ENCODE measurements at places on chromosomes 3 and 15.

- no peak for DNase-seq
These were observed 107.4 kb downstream of the VGLL4 start for GRCh38 chr3:11536132-11536935.

GRCh38 chr3:67383379-67383778, 271.0 kb downstream of the SUCLG2 start:
- no peak for DNase-seq

DNA sequence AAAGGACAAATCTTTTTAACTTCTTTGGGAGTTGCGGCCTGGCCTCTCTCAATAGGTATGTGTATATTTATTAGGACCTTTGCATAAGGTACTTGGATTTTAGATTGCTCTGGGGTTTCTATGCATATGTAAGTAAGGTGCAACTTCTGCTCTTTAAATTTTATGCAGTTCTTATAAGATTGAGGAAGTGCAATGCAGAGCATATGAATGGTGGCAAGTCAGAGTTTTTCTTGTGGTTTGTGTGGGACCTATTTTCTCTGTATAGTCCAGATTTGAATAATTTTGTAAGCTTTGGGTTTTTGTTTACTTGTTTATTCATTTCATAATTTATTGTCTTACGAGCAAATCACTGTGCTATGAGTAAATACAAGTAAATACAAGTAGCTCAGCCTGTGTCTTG, 101.5 kb downstream of the ATG7 start:
- no peak for DNase-seq

- DNase-seq = no peak
These were observed 364.4 kb upstream of the MCTP2 start for GRCh38 chr15:93866948-93867347.

DNA sequence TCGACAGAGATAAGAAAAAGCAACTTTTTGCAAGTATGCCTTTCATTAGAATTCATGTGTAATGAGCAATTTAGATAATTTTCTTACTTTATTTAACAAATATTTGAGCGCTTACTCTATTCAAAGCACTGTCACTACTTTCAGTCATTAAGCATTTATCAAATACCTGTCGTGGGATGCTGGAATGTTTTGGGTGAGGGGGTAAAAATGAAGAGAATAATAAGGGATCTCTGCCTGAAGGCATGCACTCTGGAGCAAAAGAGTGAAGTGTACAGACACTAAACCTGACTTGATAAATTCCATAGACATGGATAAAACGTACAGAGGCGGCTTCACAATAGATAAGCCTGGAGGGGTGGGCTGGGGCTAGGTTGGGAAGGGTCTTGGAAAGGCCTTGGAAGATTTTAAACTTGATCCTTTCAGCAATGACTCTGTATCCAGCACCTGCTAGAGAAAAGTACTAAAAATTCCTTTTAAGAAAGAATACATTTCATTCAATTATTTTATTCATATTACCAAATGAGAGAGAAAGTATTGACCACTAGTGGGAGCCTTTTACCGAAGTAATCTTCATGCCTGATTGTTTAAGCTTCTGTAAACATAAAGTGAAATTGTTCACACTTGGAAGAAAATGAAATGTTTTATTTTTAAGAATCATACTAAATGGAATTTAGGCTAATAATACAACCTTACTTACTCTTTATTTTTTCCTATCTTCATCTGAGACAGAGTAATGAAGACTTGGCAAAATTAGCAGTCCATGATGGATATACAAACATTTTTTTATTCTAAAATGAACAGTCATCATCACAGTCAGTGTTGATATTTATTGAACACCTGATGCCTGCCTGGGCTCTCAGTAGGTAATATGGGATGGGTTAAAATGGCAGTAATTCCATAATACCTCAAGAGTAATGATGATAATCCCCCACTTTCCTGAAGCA, 113.2 kb downstream of the PPP2R3A start:
- no peak for DNase-seq

GRCh38 chr3:42229942-42230688, 35.9 kb downstream of the CCK start:
- DNase-seq = no peak

GRCh38 chr15:88218557-88219221, 37.9 kb downstream of the NTRK3 start:
- no peak for DNase-seq

GRCh38 chr3:28042707-28043106, 198.7 kb upstream of the CMC1 start:
- DNase-seq = no peak

DNA sequence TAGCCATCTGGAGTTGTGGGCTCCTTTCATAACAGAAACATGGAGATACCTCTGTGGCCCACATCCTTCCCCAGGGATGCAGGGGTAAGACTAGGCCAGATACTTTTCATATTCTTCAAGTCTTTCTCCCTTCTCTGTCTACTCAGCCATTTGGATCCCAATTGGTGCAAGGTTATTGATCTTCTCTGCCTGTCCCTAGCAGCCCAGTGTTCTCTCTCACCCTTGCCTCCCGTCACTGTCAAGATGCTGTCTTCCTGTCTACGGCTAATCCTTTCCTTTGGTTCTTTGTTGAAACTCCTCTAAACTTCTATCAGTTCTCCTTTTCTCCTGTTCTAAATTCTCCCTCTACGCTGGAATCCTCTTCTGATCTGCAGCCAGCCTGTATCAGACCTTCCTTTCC, 51.3 kb downstream of the SENP2 start:
- no peak for DNase-seq

DNA sequence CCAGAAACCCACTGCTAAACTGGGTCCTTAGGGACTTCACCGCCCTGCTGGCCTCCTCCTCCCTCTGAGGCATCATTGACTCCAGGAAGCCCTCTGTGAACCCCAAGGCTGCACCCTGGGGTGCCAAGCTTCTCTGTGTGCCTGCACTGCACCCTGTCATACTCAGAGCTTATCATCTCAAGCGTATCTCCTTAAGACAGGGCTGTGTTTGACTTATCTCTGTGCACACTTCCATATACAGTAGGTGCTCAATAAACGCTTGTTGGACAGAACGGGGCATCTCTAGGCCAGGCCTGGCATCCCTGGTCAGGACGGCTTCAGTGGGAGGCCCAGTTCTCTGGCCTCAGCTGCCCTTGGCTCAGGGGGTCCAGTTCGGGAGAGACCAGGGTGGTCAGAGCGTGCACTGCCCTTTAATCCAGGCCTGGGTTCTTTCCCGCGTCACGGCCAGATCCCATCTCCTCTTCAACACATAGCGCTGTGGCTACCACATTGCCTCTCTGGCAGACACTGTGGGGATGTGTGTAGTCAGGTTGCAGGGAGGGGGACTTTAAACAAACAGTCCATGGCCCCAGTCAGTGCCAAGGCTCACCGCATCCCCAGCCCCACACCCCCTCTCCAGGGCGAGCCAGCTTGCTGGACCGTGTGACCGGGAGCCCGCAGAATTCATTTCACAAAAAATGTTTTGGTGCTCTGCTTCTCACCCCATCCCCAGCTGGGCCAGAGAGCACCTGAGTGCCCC, 33.4 kb downstream of the MAGEF1 start:
- DNase-seq = peak; percentile 74

GRCh38 chr3:187101184-187102072, 37.9 kb downstream of the RPL39L start:
- peak; percentile 76 for DNase-seq

DNA sequence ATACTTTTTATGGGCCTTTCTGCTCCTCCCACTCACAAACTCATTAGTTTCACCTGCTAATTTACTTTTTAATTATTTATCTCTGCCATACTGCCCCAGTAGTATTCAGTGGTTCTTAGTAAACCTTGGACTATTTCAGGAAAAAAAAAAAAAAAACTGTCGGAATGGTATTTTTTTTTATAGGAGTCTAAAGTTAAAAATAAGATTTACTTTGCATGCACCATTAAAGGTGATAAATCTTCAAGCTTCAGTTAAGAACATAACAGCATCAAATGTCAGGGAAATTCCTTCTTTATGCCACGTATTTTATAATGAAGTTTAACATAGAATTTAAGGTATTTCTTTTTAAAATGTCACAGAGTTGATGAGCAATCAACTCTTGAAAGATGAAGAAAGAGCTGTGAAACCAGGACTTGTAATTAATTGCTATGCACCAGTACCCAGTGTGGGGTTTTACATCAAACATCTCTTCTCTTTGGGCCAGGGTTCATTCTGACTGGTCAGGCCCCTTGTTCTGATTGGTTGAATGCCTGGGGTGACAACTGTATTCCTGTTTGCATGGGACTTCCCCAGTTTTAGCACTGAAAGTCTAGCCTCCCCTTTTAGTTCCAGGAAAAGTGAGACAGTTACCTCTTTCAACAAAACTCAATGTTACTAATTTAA, 40.3 kb upstream of the PTPRG start:
- DNase-seq = no peak

DNA sequence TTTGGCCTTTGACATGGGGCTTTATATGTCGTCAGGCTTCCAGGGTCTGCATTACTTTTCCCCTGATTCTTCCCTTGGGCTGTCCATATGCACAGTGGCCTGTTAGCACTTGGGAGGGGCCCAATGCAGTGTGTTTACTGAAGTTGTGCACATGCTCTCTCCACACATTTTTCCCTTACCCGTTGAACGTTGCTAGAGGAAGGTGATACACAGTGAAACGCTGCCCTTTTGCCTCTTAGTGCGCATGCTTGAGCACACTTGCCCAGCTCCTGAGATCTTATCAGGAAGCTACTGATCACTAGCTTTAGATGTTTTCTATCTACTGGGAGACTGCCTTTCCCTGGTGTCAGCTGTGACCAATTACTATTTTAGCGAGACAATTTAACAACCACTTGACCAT, 1198.0 kb downstream of the ROBO1 start:
- DNase-seq = no peak

DNA sequence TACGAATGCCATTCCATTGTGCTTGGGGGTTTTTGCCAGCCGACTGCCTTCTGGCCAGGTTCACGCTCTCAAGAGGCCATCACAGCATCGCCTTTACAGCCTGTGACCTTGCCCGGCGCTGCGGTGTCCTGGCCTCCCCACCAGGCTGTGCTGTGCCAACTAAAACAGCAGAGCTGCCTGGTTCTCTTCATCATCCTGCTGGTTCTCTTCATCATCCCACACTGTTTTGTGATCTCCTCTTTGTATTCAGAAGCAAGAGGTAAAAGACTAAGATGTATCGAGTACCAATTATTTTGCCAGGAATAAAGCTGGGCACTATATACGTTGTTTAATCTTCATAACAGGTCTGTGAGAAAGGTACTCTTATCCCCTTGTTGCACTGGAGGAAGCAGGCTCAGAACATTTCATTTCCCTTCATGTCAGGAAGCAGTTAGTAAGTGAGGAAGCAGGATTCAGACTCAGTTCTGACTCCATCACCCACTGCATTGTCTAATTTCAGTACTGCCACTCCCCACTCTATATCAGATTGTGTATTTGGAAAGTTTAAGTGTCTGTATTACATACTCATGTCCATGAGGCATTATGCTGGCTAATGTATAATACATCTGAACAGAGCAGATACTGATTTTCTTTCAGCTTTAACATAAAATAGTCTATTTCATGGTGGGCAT, 92.7 kb downstream of the LRRC28 start:
- no peak for DNase-seq

DNA sequence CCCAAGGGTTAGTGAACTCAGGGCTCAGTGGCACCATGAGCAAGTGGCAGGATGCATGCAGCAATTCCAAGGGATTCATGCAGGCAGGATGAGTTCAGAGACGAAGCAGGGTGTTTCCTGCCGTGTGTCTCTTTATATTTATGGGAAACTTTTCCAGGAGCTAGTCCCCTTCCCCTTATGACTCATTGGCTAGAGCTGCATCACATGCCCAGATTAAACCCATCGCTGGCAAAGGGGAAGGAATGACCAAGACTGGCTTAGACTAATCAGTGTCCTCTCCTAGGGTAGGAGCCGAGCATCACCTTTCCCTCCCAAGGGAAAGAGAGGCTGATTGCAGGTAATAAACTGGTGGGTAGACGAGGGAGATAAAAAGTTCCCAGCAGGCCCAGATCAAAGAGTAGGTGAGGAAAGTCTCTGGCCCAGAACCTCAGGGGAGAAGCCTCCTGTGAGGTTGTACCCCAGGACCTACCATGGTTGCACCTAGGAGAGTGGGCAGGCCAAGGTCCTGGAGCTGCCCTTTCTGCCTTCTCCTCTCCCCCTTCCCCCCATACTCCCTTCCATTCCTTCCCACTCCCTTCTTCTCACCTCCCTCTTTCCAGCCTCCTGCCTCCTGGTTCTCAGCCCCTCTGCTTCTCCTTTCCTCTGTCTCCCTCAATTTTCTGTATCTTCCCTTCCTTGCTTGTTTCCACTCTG, 67.8 kb upstream of the ITGA11 start:
- DNase-seq = no peak

- no peak for DNase-seq
These were observed 450.6 kb upstream of the ARHGEF26 start for GRCh38 chr3:153670577-153670976.

GRCh38 chr3:160765211-160765610, 9.2 kb downstream of the PPM1L start:
- no peak for DNase-seq

DNA sequence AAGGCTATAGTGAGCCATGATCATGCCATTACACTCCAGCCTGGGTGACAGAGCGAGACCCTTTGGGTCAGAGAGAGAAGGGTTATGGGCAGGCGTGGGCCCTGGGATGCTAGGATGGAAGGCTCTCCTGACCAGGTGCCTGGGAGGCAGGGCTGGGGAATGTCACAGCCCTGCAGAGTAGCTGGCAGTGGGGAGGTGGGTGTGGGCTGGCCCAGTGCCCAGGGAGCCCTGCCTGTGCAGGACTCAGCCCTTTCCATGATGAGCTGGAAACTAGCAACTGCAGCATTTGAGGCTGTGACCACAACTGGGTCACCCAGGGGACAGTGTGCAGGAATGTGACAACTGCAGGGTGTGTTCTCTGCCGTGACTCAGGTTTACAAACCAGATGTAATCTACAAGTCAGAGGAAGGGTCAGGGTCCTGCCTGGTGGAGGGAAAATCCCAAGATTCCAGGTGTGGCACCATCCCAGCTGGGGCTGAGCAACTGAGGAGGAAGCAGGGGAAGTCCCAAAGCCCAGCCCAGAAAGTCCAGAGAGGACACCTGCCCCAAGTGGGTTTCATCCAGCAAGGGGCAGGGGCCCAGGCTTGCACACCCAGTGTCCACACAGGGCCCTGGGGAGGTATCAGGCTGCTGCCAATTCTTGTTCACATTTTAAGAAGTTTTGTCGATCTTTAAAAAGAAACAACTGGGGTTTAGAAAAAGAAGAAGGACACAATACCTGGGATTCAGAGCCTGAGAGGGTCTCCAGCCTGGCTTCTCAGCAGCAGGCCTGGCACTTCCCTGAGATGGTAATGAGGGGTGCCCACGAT, 45.5 kb downstream of the SLC28A1 start:
- peak; percentile 69 for DNase-seq

- DNase-seq = no peak
These were observed 1.4 kb downstream of the VPS8 start for GRCh38 chr3:184813357-184813756.

DNA sequence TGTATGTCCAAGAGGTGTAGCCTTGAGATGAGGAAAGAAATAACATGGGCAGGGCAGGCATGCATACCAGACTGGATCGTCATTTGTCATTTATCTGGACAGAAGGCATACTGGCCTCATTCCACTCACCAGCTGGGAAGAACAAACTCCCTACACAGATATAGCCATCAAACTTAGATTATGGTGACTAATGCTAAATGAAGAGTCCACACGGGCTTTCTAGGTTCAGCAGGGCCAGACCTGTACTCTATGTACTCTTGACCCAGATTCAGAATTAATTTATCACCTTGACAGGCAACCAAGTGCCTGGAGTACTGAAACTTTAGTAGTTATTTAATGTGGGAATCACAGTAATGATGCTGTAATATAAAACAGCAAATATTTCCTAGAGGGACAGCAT, 164.3 kb upstream of the IL12A start:
- no peak for DNase-seq
